ENCODE measurements at places on chromosomes 7 and 10.
A peak's percentile ranks its signal among the peaks of the same experiment; 100 is the strongest.

- peak; percentile 8 for DNase-seq
Observed at GRCh38 chr7:143504215-143504936, 26.7 kb downstream of the TAS2R41 start.

DNA sequence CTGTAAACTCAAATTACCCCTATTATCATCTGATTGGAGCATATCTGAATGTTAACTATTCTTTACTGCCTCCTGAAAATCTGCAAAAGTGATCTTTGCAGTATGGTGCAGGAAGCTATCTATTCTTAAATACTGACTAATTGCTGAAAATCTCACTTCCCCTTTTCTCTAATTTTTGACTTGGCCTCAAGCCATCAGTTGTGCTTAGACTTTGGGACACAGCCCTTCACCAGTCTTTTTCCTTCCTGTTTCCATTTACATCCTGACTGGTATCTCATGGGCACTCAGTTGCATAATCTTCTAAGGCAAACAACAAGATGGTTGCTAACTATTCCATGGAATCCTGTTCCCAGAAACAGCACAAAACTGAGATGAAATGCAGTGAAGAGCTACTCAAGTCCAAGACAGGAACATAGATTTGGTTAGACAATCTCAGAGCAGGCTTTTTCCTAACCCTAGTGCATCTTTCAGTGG is 228.5 kb downstream of the SORCS1 start:
- DNase-seq, result no peak

DNA sequence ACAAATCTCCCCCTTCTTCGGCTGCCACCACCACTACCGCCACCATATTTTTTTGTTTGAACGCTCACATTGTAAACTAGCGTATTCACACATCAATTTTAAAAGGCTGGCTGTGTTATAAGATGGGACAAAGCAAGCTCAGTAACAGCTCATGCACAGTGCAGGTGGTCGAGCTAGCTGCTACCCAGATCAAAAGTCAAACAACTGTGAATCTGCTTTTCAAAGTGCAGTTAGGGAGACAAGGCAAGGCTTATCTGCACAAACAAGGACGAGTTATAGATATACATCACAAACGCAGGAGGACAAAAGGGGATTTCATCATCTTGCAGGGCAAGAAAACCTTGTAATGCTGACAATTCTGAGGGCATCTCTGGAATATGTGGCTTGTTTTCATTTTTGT is 231.6 kb downstream of the VTI1A start:
- DNase-seq, result peak; percentile 49

GRCh38 chr10:117342641-117343040 is 32.6 kb downstream of the PDZD8 start:
- DNase-seq, result no peak
